Epithelial cell of esophagus (primary cell): ENCODE measurements at places on chromosomes 12 and 14.

GRCh38 chr12:54173066-54173726 is 15.6 kb downstream of the SMUG1 start:
- DNase-seq, result peak; percentile 44

DNA sequence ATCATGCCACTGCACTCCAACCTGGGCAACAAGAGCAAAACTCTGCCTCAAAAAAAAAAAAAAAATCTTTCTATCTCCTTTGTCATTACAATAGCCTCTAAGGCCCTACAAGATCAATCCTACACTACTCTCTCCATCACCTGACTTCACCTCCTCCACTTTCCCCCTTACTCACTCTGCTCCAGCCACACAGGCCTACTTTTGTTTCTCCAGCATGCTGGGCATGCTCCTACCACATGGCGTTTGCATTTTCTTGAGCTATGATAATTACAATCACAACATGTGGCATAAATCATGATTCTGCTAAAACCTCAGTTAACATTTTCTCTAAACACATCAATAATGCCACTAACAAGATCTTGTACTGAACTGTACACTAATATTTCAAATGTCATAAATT is 7.8 kb downstream of the PPP1R13B start:
- no peak for DNase-seq

DNA sequence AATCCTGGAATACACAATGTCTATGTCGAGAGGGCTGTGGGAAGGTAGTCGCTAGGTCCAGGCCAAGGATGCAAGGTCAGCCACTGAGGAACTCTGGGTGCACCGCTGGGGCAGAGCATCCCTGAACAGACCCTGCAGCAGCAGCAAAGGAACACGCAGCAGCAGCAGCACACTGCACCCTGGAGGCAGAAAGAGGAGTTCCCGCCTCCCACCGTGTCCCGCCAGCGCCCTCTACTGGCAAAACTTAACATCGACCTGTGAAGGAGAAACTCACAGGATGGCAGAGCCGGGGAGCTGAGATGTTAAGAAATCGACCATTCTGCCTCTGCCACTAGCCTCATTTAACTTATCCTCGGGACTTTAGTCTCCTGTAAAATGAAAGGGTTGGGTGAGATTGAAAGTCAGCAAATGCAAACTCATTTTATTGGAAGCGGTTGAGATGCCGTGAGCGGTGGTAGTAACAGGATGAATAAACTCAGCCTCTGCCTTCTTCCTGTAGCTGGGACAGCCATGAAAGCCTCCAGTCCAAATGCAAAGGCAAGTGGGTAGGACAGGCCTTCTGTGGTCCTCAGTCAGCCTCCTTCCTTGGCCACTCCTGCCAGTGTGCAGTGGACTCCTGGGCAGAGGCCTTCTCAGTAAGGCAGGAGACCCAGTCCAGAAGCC is 45.6 kb downstream of the STAB2 start:
- peak; percentile 81 for DNase-seq

- no peak for DNase-seq
These were observed 13.9 kb upstream of the DCD start for GRCh38 chr12:54662026-54662425.

GRCh38 chr12:130382818-130383217 is 45.1 kb downstream of the PIWIL1 start:
- DNase-seq, result no peak

DNA sequence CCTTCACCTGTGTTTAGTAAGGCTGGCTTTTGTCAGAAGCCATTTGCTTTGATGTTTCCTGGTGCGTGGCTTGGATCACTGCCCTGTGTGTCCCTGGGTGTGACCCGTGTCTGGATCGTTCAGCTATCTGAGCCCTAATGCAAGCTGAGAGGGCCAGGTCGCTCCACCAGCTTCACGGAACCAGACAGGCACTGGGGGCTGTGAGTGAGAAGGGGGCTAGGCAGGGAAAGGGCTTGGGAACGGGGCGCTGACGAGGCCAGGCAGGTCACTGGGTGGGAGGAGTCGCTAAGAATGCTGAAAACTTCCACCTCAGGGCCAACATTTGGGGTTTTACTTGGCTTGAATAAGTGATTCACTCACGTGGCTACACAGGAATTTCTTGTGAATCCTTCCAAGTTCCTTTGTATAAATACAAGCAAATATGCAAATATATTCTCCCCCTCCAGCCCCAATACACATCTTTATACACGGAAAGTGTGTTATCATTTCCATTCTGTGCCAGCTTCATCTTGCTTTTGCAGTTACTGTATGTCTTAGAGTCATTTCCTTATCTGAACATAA is 24.2 kb upstream of the MMP17 start:
- no peak for DNase-seq

- no peak for DNase-seq
These were observed 19.3 kb downstream of the RFX4 start for GRCh38 chr12:106602076-106602475.

- DNase-seq, result no peak
These were observed 11.7 kb upstream of the NFKBIA start for GRCh38 chr14:35416108-35416750.

- no peak for DNase-seq
These were observed 250.1 kb upstream of the PWP1 start for GRCh38 chr12:107435520-107435919.

DNA sequence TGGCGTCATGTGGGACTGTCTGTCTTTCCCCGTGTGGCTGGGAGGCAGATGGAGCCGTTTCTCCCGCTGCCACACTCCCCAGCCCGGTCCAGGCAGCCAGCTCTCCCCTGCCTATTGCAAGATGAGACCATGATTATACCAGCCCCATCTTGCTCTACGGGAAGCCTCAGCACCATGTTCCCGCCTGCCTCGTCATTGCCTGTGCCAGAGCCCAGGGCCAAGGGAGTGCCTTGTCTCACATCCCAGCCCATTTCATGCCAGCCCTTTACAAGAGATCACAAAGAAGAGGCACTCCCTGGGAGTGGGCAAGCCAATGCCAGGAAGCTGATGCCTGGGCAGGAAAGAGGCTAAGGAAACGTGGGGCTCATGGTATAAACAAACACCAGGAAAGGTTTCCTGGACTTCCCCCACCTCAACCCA is 23.9 kb downstream of the GPR68 start:
- DNase-seq, result peak; percentile 95

DNA sequence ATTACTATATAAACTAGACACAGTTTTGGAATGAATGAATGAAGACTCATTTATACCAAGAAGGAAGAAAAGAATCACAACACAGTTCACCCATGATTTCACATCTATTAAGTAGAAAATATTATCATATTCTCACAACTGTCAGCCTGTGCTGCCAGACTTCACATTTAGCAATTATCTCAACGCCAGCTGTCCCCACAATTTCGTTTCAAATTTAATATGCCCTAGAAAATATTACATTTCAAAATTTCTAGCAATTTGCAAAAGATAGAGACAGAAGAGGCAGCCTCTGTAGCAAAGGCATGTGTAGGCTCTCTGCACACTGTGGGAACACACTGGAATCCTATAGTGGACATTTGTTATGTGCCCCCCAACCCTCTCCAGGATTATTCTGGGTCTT is 83.6 kb downstream of the ANKS1B start:
- no peak for DNase-seq

GRCh38 chr12:80001562-80001961 is 66.7 kb upstream of the PPP1R12A start:
- DNase-seq, result peak; percentile 71

GRCh38 chr14:67331368-67332125 is 28.1 kb downstream of the ATP6V1D start:
- DNase-seq, result peak; percentile 41

DNA sequence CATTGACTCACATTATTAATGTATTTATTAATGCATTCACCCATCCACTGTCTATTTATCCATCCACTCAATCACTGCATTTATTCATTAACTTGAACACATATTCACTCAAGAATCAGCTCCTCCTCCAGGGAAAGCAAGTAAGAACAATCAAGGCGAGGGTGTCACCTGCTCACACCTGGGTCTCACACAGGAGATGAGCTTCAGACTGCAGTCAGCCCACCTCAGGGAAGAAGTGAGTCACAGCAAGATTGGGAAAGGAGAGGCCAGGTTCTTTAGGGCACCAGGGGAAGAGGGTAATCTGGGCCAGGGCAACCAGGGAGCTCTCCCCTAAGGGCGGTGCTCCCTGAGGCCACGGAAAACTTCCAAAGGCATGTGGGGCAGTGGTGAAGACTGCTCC is 367.3 kb downstream of the BCL11B start:
- peak; percentile 77 for DNase-seq

DNA sequence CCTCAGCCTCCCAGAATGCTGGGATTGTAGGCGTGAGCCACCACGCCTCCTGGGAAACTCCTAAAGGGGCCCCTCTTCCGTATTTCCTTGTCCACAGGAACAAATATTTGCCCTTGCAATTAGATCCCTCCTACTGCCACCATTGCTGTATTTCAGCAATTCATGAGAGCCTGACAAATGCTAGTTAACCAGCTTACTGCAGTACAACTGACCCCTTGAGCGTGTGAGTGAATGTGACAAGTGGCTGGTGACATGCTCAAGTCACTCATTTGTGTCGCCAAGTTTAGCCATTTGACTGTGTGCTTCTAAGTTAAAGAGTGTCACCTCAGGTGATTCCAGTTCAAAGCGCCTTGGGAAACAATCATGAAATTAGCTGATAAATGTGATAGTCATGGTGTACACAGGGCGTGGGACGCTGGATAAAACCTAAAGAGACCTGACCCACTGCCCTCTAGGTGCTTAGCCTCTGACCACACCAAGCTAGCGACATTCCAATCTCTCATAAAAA is 56.1 kb upstream of the MAP1LC3B2 start:
- DNase-seq, result no peak

DNA sequence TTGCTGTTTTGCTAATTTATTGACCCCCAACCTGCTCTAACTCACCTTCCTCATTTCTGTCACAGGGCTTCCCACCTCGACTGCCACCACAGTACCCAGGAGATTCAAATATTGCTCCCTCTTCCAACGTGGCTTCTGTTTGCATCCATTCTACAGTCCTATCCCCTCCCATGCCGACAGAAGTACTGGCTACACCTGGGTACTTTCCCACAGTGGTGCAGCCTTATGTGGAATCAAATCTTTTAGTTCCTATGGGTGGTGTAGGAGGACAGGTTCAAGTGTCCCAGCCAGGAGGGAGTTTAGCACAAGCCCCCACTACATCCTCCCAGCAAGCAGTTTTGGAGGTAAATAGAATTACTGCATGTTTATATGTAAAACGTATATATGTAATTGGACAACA is 68.8 kb downstream of the RAD52 start:
- no peak for DNase-seq

GRCh38 chr12:101591781-101592180 is 3.0 kb upstream of the MYBPC1 start:
- DNase-seq, result no peak

- DNase-seq, result no peak
These were observed 170.6 kb downstream of the CRADD start for GRCh38 chr12:93847517-93848474.

DNA sequence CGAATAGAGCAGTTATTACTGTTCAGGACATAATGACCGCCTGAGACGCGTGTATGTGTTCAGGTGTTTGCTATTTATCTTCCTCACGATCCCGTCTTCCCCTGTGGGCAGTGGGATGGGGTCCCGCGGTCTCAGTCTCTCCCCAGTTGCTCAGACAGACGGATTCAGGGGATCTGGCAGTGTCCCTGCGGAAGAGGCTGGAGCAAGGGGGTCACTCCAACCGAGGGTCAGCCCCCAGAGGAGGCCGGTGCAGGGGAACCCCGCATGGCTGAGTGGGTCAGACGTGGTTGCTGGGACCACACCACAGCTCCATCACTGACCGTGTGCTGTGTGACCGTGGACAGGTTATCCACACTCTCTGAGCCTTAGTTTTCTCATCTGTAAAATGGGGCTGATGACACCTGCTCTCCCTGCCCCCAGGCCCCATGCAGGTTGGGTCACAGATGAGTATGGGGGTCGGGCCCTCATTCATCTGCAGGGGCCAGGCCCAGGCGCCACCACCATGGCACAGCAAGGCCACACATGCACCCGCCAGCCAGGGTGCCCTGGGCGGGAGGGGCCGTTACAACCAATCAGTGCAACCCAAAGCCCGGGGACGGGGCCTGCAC is 5.2 kb downstream of the MMP17 start:
- DNase-seq, result no peak

DNA sequence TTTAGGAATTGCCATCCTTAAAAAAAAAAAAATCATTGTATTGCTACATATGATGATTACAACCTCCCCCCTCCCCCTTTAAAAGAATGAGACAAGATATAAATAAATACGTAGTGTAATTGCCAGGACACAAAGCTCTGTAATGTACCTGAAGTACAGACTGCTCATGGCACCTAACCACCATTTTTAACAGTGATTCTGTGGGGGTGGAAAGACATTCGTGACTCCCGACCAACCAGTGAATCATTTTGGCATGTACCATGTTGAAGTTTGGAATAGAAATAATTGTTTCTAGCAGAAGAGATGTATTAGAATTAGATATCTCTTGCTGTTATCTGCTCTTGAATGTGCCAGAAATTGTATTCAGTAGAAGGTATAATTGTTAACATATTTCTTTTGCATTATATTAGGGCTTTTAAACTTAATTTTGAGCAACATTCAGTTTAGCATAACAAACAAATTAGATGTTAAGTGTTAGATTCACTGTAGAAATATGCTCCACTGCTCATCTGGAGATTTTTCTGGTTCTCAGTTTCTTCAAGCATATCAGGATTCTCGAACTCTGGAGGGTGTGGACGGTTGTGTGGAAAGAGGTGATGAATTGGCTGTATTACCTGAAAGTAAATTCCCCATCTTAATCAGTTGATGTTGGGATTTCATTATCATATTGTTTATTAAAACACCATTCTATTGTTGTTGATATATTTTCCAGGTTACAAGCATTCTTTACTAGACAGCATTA is 31.1 kb downstream of the FRS2 start:
- peak; percentile 54 for DNase-seq

GRCh38 chr14:74950795-74951442 is 4.5 kb downstream of the PGF start:
- no peak for DNase-seq

DNA sequence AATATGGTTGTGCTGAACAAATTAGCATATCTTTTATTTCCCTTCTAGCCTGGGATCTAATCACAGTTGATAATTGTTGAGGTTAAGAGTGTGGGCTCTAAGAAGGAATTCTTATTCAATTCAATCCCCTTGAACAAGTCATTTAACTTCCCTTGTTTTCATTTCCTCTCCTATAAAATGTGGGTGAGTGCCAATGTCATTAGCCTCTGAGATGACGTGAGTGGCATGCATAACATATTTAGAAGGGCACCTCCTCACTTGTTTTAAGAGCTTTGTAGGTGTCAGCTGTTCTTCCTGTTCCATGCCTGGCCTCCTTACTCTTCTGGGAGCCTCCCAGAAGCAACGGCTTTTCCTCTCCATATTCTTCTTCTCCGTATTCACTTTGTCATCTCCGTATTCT is 155.4 kb upstream of the NEDD1 start:
- peak; percentile 18 for DNase-seq

GRCh38 chr12:3962631-3963483 is 89.7 kb upstream of the PARP11 start:
- DNase-seq, result peak; percentile 26

DNA sequence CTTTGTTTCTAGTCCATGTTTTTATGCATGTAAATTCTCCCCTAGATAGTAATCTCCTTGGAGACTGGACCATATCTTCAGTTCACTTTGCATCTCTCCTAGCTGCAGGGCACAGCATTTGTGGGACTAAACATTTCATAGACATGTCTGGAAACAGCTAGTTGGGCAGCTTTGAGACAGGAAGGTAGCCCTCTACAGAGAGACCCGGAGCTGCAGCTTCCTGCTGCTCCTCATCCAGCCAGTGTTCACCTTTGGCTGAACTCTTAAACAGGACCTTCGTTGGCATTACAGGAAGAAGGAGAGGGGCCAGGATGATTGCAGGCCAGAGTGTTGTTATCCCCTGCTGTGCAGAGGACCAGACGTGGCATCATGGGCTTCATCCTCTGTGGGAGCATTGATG is 52.9 kb downstream of the GNS start:
- no peak for DNase-seq
